Stimulated activated naive CD8-positive, alpha-beta T cell treated with anti-CD3 and anti-CD28 coated beads, Interleukin-15, amount 100 ng/mL, for 72 hours (primary cell): ENCODE measurements at places on chromosomes 3 and 15.

DNA sequence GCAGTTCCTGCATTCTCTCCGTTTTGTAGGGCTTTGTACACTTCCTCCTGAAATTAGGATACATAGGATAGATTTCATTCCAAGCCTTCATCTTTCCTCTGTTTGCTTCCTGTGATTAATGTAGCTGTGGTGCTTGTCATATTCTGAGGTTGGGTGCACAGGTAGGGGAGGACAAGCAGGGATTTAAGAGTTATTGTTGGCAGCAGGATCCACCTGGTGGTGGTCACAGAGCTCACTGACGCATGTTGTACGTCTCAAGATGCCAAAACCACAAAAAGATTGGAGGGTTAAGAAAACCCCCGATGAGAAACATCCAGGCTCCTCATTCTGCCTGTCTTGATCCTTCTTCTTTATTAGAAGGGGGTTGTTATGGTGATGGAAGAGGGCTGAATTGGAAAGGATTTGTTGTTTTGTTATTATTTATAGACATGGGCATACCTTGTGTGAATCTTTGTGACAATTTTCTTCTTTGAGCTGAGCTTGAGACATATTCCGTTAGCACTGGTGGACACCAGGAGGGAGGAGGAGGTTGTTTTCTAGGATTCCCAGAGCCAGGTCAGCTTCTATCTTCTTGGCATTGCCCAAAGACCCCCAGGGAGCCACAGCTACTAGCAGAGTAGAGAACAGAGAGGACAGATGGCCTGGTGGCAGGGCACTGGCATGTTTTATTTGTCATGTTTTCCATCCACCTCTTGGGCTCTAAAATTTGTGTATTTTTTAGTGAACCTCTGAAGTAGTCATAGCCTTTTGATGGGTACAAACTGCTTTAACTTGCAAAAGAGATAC is 57.7 kb upstream of the LARS2 start:
- DNase-seq = no peak

DNA sequence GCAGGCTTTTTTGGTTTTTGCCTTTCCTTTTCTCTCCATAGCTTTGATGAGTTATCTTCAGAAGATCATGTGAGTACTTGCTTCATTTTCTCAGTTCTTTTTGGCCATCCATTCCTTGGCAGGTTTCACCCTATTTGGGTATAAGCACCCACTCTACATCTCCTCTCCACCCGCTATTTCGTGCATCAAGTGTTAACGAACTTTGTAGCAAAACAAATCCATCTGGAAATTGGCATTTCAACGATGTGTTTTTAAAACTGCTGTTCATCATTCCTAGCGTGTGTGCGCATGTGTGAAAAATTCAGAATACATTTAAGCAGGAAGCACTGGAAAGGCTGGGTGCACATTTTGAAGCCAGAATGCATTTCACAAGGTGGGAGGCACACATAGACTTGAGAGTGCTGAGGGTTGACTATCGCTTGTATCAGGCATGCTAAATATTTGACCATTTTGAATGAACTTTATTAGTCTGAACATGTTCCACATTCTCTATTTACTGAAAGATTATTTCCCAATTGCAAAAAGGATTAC is 89.7 kb upstream of the FHIT start:
- no peak for DNase-seq

DNA sequence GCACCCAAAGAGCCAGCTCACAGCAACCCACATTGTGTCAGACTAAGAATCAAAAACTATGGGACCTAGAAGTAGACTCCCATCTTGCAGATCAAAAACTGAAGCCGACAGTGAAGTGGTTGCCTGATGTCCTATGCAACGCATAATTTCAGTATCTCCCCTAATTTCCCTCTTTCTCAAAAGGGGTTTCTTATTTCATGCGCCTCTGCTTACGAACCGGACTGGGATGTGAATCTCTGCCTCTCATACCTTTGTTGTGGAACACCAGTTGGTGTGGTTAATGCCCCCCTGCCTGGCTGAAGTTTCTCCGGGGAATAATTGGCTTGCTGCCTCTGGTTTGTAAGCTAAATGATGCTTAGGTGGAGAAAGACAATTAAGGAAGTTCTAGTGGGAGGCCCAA is 514 bp upstream of the FAM174B start:
- no peak for DNase-seq

- DNase-seq = no peak
These were observed 258.6 kb downstream of the THSD4 start for GRCh38 chr15:71373917-71374316.

GRCh38 chr3:131174752-131175151 is 148.1 kb downstream of the NEK11 start:
- peak; percentile 25 for DNase-seq

DNA sequence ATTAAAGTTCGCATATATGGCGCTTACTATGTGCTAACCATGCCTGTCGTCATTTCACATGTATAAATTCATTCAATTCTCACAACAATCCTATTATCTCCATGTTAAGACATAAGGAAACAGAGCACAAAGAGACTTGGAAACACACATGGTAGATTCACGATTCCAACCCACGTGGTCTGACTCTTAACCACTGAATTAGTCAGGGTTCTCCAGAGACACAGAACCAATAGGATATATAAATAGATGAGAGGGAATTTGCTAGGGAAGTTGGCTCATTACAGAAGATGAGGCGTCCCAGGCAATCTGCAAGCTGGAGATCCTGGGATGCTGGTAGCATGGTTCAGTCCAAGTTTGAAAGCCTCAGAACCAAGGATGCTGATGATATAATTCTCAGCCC is 765.3 kb downstream of the TBL1XR1 start:
- DNase-seq = no peak

- no peak for DNase-seq
These were observed 117.6 kb upstream of the ROBO1 start for GRCh38 chr3:79885407-79885806.

DNA sequence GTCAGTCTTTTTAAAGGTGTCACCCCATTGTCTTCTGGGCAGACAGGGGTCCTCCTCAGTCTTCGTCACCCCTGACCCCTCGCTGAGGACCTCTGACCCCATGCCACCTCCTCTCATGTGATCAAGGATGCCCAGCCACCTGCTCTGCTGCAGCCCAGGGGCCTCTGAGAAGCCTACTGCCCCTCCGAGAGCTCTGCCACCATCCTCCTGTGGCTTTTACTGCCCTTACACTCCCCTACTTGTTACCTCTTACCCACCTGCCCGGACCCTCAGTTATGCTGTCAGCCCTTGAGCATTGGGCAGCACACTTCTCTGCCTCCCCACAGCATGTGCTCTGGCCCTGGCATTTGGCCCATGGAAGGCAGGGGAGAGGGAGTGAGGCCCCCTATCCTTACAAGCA is 123.2 kb downstream of the LRRK1 start:
- no peak for DNase-seq

DNA sequence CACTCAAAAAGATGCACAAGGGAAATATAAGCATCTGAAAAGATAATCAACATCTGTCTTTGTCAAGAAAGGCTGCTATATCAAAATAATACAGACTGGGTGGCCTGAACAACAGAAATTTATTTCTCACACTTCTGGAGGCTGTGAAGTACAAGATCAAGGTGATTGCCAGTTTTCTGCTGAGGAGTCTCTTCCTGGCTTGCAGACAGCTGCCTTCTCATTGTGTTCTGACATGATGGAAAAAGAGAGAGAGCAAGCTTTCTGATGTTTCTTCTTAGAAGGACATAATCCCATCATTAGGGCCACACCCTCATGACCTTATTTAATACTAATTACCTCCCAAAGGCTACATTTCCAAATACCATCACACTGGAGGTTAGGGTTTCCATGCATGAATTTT is 1573.3 kb downstream of the SI start:
- DNase-seq = no peak

- DNase-seq = no peak
These were observed 36.3 kb upstream of the MB21D2 start for GRCh38 chr3:192953926-192954325.

DNA sequence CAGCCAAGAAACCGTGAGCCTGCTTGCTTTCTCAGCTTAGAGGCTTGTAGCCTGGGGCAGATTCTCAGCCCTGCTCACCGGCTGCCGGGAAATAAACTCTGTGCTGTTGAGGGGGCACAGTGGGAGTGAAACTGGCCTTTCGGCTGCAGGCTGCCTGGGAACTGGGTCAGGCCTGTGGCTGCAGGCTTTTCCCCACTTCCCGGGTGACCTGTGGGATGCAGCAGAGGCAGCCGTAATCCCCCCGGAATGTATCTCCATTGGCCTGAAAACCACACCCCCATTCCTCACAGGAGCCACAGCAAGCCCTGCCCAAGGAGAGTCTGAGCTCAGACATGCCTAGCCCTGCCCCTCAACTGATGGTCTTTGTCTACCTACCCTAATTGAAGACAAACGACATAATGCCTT is 110.9 kb downstream of the STXBP5L start:
- DNase-seq = no peak

- DNase-seq = no peak
These were observed 93.7 kb downstream of the ABI3BP start for GRCh38 chr3:100899440-100900091.
